ENCODE measurements at places on chromosomes 5 and 9.

GRCh38 chr9:98736226-98736625, 27.5 kb upstream of the GABBR2 start:
- DNase-seq, result no peak

GRCh38 chr5:66779528-66779927, 183.3 kb downstream of the MAST4 start:
- no peak for DNase-seq

DNA sequence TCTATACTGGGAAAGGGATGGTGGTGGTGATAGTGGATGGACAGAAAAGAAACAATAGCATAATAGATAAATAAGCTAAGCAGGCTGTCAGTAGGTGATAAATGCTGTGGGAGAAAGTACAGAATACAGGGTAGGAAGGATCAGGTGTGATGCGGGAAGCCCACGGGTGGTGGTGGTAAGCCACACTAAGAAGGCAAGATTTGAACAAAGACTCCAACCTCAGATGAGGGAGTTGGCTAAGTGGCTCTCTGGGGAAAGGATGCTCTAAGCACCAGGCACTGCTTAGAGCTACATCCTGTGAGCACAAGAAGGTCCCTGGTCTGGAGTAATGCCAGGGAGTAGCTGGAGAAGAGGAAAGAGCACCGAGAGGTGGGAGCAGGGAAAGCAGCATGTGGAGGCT, 151.6 kb upstream of the KLF9 start:
- no peak for DNase-seq

GRCh38 chr9:130041648-130042405, 1.2 kb downstream of the FNBP1 start:
- DNase-seq, result no peak

DNA sequence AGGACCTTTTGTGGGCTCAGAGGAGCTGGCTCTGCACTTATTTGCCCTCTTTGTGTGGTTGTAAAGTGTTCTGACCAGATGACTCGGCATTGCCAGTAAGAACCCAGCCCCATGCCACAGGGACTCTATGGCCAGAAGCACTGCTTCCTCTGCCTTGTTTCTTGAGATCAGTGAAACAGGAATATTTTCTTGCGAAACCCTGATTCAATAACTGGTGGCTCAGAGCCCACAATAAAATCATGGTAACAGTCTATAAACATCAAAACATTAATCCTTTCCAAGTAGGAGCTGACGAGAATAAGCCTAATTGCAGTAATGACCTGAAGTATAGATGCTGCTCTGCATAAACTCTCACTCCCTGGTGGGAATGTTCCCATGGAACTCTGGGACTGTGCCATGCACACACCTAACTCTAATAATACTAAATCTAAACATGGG, 344.3 kb downstream of the ZNF608 start:
- peak; percentile 72 for DNase-seq

- peak; percentile 100 for DNase-seq
These were observed 490 bp upstream of the RNF44 start for GRCh38 chr5:176537554-176538229.

DNA sequence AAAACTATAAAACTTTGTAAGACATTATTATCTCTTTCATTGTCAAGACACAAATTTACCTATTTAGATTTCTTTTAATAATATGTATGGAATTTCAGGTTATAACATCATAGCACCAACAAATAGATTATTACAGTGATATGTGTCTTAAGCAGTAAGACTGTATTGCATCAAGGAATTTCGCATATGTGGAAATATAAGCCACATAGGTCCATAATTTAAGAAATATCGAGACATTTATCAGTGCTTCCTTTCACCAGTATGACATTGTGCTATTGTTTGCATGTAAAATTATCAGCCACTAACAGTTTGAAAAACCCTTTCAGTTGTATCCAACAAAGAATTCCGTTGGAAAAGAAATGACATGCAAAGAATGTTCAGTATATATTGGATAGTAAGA, 186.7 kb upstream of the RASA1 start:
- DNase-seq, result no peak

DNA sequence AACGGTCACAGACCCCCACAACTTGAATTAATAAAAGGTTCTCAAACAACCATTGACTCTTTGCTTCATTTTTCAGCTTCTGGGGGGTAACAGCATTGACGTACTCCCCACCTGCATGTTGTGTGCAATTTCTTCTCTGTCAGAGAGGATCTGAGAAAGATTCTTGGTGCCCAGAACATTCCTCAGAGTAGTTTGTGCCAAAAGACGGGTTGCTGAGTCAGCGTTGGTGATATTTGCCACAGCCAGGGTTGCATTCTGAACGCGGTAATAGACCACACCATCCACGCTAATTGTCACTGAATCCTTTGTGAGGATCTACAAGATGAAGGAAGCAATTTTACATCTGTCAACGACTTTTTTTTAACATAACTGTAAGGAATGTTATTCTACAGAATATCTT, 21.0 kb downstream of the STOM start:
- DNase-seq, result peak; percentile 64

Data from amniotic epithelial cell (primary cell).